NCI-H774 (cell line): ENCODE measurements at places on chromosomes 2 and 18.

DNA sequence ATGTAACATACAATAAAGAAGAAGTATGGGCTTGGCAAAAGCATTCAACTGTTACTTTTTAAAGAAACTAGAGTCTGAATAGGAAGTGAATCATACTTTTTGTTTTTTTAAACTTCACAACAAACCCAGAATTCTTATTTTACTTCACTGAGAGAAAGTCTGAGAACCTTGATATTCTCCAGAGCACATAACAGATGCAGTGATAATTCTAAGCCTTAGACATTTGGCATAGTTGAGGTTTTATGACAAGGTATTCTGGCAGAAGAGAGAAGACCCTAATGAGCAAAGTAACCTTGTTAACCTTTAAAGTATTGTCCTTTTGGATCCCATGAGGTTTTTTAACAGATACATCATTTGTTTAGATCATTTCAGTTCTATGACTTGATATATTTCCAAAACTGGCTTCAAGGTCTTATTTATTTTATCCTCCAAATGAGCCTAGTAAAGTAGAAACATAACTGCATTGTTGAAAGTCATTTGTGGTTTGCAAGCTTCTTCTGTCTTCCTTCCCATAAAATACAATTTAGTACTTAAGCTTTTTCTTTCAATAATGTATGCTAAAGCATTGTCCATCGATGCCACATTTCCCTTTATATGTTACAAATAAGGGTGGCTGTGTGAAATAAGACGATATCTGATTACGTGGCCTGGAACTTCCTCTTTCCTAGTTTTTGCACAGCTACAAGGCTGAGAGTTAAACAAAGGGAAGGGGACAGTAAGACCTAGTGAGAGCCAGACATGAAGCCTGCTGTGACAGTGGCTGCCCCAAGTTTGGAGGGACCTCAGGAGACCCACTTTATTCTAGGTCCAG, 86.1 kb upstream of the ITPRID2 start:
- no peak for DNase-seq

DNA sequence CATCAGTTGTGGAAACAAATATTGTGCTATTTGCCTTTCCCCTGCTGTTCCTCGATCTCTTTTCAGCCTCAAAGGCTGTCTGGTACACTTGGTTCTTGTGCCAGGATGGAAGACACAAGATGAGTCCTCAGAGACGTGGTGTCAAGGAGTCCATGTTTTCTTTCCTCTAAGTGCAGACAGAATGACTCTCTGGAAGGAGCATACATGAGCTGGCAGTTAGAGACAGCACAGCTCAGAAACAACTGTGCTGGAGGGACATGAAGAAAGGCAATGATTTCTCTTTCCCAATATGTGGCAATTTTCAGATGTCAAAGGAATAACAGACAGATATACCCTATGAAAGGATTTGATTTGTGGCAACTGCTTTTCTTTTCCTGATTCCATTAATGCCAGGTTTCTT, 162.2 kb downstream of the AFF3 start:
- DNase-seq: no peak

GRCh38 chr18:68928762-68929675, 131.1 kb downstream of the CCDC102B start:
- no peak for DNase-seq

GRCh38 chr2:225137971-225138370, 95.7 kb upstream of the DOCK10 start:
- no peak for DNase-seq

DNA sequence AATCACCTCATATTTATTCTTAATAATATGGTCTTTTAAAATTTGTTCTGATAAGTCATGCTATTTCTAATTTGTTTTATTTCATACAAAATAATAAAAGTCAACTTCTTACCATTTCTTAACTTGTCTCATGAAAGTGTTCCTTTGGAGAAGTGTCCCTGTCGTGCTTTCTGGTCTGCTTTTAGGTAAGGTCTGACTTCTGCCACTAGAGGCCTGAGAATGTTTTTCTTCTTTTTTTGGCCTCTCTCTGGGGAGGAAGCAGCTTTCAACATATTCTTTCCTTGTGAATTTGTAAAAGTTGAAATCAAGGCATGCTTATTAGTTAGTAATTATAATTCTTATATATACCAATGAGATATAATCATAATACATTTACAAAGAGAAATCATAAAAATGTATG, 39.4 kb downstream of the MAP2 start:
- DNase-seq: no peak

- DNase-seq: no peak
These were observed 248.4 kb downstream of the SH3BP4 start for GRCh38 chr2:235200216-235200615.

DNA sequence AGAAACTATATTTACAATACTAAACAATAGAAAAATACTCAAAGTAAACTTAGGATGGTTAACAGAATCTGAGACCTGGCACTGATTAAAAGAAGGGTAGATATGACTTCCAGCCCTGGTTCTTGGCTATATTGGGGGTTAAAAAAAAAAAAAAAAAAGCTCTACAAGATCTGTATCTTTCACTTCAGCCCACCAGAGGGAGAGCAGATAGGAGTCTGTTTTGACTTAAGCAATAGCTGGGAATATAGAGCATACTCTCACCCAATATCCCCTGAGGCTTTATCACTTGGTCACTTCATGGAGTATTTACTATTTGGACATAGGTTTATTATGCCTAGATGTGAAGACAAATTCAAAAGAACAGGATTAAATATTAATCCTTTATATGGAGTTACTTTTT, 598.9 kb upstream of the LINC00305 start:
- DNase-seq: no peak

- DNase-seq: no peak
These were observed 280.7 kb upstream of the SALL3 start for GRCh38 chr18:78698914-78699313.

DNA sequence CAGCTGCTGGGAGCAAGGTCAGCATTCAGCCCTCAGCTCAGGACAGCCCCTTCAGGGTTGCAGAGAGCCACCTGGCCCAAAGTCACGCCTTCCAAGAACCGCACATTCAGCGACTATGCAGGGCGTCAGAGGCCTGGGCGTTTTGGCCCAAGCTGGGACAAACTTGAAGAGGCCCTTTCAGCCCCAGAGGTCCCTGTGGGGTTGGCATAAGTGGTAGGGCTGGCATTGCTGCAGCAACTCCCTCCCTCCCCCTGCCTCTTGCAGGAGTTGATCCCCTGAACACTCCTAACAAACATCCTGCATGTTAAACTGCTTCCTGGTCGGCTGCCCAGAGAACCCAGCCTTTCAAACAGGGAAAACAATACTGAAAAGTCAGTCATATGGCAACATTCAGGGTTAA, 192.9 kb upstream of the SMAD2 start:
- no peak for DNase-seq

- DNase-seq: no peak
These were observed 88.2 kb upstream of the LCLAT1 start for GRCh38 chr2:30358842-30359241.

- no peak for DNase-seq
These were observed 9.3 kb downstream of the GPN1 start for GRCh38 chr2:27638037-27638637.

DNA sequence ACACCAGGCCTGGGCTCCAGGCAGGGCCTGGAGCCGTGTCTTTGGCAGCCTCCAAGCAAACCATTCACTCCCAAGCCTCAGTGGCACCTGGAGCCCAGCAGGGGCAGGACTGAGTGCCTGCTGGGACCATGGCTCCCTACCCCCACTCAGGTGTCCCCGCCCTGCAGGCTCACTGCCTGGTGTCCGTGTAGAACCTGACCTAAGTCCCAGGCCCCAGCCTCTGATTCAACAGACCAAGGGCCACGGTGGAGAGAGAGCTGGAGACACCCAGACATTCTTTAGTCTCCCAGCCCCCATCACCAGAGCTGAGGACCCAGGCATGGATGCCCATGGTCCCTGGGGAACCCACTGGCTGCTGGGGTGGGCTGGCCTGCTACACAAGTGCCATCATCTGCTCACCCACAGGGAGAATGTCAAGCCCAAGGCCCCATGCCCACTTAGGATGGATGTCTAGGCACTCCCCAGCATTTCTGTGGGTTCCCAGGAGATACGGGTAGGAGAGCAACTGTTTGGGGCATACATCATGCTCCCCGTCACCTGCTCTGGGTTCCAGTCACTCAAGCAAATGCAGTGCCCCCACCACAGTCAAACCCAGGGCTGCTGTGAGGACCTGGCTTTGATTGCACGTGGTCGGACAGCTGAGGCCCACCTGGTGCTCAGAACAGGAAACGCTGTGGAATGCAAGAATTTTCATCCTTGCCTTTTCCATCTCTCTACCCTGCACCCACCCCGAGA, 42.9 kb upstream of the ATG16L1 start:
- DNase-seq: no peak

- peak; percentile 22 for DNase-seq
These were observed 276.9 kb upstream of the CHAC2 start for GRCh38 chr2:53490659-53491058.

DNA sequence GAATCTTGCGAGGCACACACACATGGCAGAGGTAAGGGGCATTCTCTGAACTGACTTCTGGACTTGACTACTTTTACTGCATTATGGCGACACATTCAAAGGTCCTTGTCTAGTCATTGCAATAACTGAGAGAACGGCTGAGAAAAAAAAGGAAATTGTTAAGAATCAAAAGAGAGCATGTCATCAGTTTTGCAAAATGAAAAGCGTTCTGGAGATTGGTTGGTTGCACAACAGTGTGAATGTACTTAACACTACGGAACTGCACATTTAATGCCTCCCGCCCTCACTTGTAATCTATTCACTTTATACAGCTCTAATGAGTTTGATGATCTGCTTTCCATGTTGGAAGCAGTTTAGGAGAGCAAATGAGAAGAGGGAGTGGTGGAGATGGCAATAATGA, 68.5 kb upstream of the NFU1 start:
- no peak for DNase-seq

- DNase-seq: no peak
These were observed 689 bp downstream of the RPRD1A start for GRCh38 chr18:36066686-36067054.

GRCh38 chr2:52724585-52724984, 1043.0 kb upstream of the CHAC2 start:
- DNase-seq: no peak

GRCh38 chr2:137229834-137230233, 464.5 kb downstream of the THSD7B start:
- no peak for DNase-seq

GRCh38 chr2:19369341-19369955, 11.0 kb upstream of the OSR1 start:
- DNase-seq: peak; percentile 24
